Right atrium auricular region (tissue), 2 donors: ENCODE measurements at places on chromosomes 16 and 17.

DNA sequence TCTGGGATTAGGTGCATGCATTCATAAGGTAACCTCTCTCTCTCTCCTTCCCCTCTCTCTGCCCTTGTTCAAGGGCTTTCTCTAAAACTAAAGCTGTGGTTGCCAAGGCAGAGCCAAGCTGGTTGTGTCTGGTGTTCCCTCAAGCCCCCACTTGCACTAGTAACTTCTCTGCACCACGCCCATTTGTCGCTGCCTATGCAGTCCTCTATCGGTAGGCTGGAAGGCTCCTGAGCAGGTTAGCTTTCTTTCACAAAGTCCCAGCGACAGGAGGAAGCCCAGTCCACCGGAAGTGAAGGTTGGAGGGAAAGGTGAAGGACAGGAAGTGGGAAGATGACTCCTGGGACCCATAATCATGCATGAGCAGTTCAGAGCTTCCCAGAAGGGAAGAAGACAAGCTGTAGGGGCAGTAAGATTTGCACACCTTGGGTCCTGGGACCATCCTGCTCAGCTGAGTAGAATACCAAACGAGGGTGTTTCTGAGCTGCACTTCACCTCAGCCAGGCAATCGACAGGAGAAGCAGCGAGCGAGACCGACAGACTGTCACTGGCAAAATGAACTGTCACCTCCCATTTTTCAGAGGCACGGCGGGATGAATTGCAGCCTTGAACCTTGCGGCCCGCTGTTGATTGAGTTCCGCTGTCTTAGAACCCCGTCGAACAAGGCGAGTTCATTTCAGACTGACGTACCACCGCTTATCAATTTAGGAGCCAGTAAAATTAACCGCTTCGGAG is 14.7 kb upstream of the SKAP1 start:
- no peak for DNase-seq

DNA sequence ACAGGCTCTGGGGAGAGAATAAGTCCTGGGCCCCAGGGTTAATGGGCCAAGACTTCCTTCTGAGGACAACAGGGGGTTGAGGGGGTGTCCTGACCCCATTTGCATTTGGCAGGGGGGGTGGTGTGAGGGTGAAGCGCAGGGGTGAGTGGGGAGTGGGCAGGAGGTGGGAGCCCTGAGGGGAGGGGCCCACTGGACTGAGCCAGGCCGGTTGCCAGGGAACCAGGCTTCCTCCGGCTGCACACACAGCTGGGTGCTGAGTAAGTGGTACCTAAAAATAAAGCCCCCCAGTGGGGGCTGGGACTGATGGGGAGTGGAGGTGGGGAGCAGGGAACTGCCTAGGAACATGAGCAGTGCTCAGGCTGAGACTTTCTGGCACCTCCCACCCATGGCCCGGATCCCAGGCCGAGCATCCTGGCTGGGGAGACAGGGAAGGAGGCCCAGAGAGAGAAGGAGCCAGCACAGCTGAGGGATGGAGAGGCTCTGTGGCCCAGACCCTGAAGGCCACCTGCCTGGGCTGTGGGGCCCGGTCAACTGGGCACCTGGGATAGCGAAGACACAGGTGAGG is 7.5 kb upstream of the RASD1 start:
- no peak for DNase-seq

- DNase-seq, result no peak
Measured at GRCh38 chr17:36578671-36579070, 13.0 kb upstream of the DHRS11 start.

DNA sequence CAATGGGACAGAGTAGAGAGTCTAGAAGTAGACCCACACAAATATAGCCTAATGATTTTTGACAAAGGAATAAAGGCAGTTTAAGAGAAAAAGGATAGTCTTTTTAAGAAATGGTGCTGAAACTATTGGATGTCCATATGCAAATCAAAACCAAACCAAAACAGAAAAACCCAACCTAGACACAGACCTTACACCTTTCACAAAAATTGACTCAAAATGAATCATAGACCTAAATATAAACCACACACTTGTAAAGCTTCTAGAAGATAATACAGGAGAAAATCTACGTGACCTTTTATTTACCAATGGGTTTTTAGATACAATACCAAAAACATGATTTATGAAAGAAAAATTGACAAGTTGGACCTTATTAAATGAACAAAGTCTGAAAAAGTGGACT is 66.4 kb upstream of the MPHOSPH6 start:
- no peak for DNase-seq

GRCh38 chr16:20897922-20898321 is 2.2 kb downstream of the DCUN1D3 start:
- DNase-seq, result no peak

DNA sequence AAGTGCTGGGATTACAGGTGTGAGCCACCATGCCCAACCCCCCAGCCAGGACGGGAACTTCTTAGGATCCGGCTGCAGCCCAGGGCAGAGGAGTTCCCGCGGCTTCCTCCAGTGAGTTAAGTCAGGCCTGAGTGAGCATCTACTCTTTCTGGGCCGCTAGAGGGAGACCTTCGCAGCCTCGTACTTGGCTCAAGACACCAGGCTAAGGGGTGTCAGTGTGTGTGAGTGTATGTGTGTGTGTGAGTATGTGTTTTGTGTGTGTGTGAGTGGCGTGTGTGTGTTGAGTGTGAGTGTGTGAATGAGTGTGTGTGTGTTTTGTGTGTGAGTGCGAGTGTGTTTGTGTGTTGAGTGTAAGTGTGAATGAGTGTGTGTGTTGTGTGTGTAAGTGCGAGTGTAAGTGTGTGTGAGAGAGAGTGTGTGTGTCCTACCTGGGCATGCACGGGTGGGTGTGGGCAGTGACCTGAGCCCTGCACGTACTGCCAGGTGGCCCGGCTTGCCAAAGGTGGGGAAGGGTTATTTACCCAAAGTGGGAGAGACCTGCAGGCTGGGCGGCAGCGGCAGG is 58.5 kb downstream of the TMEM235 start:
- DNase-seq, result peak; percentile 82

DNA sequence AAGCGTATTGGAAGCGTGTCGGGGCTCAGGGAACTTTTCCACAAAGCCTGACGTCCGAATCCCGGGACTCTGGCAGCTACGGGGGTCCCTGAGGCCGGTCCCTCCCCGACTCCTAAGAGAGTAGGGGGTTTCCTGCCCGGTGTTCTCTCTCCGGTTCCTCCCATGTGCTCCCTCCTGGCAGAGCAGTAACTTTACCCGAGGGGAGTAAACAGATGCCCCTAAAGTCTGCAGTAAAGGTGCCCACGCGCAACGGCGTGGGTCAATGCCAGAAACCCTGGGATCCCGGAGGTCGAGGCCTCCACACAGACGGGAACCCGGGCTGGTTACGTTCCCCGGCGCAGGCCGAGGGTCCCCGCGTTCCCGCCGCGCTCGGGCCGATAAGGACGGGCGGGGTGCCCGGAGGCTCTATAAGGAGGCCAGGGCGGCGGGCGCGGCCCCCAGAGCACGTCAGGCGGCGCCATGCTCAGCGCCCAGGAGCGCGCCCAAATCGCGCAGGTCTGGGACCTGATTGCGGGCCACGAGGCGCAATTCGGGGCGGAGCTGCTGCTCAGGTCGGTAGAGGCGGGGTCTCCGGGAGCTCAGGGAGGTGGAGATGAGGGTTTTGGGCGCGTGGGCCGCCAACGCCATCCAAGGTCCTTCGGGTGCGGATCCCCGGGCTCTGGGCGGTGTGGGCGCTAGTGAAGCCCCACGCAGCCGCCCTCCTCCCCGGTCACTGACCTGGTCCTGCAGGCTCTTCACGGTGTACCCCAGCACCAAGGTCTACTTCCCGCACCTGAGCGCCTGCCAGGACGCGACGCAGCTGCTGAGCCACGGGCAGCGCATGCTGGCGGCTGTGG is at the start of gene HBM:
HBM (plus strand) TSS at position 440 of the 836 bp plus-strand sequence; CDS start at position 460, 20 bp downstream.
- no peak for DNase-seq

GRCh38 chr17:80624864-80625263 is 80.2 kb downstream of the RPTOR start:
- DNase-seq, result no peak

GRCh38 chr17:50708050-50709000 is 611 bp upstream of the ANKRD40 start:
- DNase-seq, result no peak

DNA sequence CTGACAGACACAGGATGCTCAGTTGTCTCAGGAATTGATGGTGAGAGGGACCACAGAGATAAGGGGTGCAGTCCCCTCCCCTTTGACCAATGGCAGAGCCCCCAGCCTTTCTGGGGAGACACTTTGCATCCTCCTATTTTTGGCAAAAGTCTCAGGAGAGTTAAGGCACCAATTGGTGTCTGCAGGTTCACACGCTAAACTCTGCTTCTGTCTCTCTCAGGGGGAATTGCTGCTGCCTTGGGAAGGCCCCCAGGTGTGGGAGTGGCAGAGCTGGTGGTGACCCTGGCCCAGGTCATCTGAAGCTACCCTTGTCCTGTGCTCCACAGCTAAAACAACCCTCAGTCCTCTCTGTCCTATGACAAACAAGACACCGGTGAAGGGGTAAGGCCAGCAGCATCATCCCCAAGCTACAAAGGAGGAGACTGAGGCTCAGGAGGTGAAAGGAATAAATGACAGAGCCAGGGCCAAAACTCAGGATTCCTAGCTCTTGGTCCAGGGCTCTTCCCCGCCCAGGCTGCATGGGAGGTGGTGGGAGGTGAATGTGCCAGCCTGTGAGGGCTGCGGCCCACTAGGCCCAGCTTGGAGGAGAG is 20.3 kb downstream of the OSBPL7 start:
- no peak for DNase-seq

DNA sequence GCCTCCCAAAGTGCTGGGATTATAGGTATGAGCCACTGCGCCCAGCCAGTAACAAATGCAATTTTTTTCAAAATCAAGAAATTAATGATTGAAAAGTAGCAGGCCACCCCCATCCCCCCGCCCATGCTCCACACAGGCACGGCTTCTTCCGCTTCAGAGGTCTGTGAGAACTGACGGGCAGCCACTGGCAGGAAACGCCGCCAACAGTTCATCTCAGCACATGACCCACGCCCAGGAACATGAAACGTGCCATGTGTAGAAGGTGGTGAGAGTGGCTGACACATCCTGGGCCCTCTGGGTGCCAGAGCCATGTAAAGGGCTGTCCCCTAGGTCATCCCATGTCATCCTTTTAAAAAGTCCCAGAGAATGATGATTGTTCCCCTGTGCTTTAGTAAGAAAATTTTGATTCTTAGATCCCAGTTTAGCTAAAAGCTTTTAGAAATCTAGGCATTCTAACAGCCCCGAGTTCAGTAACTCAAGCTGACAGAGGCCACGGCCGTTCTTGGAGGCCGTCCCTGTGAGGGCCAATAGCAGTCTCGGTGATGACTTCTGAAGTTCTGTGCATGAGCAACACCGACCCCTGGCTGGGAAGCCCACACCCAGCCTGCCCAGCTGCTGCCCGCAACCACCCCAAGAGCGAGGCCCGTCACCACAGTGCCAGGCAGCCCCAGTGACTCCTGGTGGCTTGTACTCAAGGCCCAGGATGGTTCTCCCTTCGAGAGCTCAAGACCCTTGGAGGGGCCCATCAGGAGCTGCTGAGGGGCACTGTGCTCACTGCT is 52.1 kb downstream of the KLHDC4 start:
- no peak for DNase-seq

DNA sequence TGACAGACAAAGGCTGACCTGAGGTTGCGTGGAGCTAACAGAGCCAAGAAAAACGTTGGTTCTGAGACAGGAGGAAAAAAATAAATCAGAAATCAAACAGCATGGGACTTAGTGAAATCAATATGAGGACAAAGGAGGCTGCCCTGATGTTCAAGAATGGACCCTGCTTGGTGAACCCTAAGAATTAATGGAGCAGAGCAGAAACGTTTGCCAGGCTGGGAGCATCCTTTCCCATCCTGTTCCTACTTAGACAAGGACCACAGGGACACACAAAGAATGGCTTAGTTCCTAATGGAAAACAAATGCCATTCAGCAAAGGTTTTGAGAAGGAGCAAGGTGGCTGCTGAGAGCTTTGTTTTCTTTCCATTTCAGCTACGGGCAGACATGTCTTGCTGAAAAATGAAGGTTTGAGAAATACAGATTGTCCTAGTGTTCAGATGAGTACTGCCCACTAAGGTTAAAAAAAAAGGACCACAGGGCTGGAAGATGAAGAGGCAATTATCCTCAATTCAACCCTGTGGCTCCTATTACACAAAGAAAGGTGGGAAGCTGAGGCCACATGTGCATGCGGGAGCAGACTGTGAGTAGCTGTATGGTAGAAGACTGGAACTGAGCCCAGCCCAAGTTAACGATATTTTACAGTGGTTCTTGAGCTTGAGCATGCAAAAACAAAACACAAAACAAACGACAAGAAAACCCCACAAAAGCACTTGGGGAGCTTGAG is 230.1 kb downstream of the SLC39A11 start:
- no peak for DNase-seq

DNA sequence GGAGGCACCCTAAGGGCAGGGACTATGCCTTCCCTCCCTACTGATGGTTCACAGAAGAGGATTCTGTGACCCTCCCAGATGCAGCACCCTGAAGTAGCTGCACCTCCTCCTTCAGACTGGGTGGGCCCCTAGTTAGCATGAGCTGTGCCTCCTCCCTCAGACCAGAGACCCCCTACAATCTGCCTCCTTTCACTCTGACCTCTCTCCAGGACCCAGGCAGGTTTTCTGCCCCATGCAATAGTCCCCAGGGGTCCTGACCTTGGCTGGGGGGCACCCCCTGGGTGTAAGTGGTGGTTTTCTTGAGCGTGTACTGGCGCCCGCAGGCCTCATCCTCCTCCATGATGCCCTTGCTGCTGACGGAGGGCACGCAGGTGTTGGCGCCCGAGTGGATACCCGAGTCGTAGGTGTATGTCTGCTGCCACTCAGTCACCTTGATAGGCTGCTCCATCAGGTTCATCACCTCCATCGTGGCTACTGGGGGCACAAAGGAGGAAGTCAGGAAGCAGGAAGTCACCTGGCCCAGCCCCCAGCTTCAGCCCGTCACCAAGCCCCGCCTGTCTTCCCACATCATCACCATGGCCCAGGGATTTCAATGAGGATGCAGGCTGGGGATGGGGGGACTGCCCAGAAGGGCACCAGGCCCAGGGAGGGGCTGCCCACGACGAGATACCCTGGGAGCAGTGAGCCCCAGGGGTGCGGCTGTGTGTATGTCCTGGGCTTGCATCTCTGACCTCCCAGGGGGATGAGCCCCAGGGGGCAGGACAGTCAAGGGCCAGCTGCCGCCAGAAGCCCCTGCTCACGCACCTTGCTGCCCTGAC is 14.9 kb downstream of the JUP start:
- no peak for DNase-seq

- DNase-seq, result no peak
Measured at GRCh38 chr16:66562986-66563385, 3.3 kb upstream of the CMTM1 start.

- DNase-seq, result no peak
Measured at GRCh38 chr17:81015136-81015535, 19.8 kb upstream of the BAIAP2 start.

DNA sequence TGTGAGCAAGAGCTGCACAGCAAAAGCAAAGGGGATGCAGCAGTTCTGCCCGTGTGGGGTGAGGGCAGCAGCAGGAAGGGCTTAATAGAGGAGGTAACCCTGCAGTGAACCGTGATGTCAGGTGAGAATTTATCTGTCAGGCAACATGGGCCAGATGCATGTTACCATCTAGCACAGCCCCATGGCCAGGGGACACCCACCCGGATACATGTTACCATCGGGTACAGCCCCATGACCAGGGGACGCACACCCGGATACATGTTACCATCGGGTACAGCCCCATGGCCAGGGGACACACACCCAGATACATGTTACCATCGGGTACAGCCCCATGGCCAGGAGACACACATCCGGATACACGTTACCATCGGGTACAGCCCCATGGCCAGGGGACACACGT is 99.4 kb downstream of the RBFOX3 start:
- no peak for DNase-seq
